ENCODE measurements at places on chromosomes 5 and 9.

DNA sequence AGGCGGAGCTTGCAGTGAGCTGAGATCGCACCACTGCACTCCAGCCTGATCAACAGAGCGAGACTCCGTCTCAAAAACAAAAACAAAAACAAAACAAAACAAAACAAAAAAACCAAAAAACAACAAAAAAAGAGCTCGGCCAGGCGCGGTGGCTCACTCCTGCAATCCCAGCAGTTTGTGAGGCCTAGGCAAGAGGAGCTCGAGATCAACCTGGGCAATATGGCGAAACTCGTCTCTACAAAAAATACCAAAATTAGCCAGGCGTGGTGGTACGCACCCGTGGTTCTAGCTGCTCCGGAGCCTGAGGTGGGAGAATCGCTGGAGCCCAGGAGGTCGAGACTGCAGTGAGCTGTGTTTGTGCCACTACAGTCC lies 20.2 kb downstream of the TRIM7 start:
- DNase-seq, result no peak

- DNase-seq, result no peak
Measured at GRCh38 chr9:68966496-68966944, 47.4 kb downstream of the PRKACG start.

DNA sequence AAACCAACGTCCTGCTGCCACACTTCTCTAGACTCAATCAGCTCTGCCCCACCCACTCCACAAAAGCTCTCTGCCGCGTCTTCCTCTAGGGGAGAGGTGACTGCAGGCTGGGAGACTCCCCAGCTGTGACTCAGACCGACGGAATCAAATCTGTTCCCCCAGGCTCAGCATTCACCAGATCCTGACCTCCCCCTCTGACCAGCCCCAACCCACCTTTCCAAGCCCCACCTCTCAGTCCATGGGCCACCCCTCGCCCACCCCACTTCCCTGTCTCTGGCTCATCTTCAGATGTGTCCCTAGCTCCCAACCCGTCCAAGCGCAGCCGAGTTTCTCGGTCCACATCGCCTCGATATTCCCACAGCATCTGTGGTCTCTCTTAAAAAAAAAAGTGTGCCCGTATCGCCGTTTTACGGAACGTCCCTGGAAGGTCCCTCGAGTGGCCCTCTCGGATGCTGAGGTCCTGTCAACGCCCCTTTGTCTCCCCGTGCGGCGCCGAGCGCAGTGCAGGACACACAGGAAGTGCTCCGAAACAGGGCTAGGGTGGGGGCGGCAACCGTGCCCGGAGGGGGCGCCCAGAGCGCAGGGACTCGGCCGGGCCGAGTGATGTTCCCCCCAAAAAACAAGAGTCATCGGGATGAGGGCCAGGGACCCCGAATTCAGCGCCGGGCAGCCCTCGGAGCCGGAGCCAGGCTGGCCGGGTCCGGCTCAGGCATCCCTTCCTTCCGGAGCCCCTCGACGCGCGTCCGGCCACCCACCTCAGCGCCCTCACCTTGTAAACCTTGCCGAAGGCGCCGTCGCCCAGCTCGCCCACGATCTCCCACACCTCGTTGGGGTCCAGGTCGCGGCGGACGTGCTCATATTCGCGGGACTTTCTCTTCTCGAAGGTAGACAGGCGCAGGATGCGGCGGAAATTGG lies 649 bp downstream of the STK10 start:
- DNase-seq, result no peak

GRCh38 chr5:138402640-138403039 lies 36.2 kb upstream of the REEP2 start:
- DNase-seq, result no peak

GRCh38 chr9:95188459-95188858 lies 129.1 kb downstream of the FANCC start:
- DNase-seq, result no peak

- no peak for DNase-seq
Measured at GRCh38 chr9:981491-981898, 5.0 kb downstream of the DMRT3 start.

- DNase-seq, result no peak
Measured at GRCh38 chr9:21452681-21453080, 12.4 kb downstream of the IFNA1 start.

DNA sequence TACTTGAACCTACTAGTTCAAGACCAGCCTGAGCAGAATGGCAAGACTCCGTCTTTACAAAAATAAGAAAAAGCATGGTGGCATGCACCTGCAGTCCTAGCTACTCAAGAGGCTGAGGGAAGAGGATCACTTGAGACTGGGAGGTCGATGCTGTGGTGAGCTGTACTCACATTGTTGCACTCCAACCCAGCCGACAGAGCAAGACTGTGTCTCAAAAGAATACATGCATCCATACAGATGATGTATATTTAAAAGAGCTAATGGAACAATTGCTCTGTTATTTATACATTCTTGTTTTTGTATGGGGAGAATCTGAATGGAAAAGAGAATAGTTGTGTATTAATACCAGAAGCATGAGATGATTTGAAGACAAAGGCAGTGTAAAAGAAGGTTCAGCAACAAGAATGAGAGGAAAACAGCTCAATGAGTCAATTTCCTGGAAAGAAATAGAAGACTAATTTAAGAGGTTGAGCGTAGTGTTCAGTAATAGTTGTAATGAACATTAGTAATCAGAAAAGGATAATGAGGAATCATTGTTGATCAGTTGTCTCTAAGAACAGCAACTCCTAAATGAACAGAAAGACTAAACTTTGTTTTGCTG lies 1.9 kb upstream of the LRRC70 start:
- no peak for DNase-seq

- no peak for DNase-seq
Measured at GRCh38 chr5:156395306-156395675, 68.3 kb downstream of the SGCD start.

DNA sequence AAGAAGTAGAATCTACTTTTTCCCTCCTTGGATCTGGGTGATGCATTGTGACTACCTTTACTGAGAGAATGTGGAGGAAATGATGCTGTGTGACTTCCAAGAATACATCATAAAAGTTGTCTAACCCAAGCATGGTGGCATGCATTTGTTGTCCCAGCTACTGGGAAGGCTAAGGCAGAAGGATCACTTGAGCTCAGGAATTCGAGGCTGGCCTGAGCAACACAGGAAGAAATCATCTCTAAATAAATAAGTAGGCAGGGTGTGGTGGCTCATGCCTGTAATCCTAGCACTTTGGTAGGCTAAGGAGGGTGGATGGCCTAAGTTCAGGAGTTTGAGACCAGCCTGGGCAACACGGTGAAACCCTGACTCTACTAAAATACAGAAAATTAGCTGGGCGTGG lies 143.2 kb upstream of the VLDLR start:
- no peak for DNase-seq

DNA sequence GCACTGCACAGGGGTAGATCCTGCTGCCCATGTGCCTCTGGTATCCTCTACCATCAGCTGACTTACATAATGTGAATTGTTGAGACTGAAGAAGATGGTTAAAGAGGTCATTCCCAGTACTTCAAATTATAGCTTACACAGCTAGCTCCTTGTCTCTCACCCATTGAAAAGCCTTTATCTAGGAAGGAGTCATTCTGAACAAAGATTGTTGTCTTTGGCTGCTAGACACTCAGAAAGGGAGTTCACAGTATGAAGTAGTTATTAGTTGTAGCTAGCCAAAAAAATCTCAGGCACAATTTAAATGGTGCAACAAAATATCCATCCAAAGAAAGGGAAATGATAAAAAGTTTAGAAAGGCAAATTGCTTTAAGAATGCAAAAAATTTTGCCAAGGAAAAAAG lies 102.0 kb upstream of the NREP start:
- no peak for DNase-seq

GRCh38 chr5:75550597-75550996 lies 38.9 kb downstream of the POLK start:
- no peak for DNase-seq

DNA sequence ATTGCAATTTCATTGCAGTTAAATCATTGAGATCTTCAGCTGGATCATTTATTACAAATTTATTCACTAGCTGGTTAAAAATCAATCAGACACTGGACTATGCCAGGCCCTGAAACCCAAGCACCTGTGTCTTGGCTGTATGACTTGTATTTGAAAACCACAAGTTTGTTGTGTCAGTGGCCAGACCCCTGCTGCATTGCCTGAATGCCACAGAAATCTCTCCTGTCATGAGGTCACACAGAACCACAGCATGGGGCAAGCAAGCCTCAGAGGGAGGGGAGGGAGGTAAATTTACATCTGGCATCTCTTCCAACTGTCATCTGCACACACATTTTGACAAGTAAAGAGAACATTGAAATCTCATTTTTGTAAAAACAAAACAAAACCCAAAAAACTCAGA lies 90.0 kb downstream of the ARRDC3 start:
- DNase-seq, result no peak

DNA sequence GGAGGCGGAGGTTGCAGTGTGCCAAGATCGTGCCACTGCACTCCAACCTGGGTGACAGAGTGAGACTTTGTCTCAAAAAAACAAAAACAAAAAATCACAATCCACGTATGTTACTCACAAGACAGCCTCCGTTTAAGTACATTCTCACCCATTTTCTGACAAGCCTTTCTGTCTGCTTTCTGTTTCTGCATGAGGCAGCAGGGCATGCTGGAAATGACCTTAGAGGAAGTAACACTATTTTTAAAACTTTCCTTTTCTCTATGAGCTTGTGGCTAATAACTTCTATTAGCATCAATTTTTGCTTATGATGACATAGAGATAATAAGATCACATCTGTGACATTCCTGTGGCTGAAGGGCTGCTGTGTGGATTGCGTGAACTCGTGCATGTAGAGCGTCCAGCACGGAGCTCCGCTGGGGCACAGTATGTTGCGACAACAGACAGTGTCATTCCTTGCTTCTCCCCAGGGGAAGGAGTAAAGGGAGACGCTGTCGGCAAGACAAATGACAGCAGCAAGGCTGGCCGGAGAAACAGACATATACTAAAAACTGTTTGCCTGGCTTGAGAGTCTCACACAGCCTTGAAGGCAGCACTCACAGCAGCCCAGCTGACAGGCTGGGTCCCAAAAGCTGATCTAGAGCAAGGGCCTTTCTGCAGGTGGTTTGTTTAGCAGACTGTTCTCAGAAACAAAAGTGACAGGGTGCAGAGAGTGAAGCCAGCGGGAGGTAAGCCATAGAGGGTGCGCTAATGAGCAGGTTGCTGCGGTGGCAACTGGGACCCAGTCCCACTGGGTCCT lies 1.6 kb downstream of the BTNL3 start:
- DNase-seq, result no peak

GRCh38 chr5:4113426-4113825 lies 517.8 kb downstream of the IRX1 start:
- DNase-seq, result no peak

- no peak for DNase-seq
Measured at GRCh38 chr9:137960496-137960895, 82.9 kb downstream of the CACNA1B start.

DNA sequence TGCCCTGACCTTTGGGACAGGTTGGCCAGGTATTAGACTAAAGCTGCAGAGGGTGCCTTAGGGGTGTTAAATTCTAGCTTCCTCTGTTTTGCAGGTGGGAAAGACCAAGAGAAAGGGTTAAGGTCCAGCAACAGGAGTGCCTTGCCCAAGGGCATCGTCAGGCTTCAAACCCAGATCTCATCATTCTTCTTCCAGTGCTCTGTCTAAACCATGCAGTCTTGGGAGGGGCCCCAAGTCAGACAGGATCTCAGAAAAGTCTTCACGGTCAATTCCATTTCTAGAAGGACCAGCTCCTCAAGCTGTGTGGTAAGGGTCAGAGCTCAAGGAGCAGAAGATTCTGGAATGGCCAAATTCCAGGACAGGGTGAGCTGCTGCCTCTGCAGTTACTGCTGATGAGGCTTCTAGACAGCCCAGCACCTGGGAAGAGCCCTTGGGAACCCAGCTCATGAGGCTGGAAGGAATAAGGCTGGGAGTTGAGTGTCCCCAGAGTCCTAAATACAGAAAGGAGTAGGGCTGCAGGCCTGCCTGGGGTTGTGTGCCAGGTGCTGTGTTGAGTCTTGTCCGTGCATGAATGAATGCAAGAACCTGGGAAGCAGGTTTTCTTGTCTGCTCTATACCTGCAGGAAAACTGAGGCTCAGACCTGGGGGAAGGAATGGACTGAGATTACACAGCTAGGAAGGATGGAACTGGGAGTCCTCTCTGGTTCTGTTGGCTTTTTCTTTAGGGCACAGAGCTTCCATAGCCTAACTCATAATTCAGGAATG lies 69.3 kb downstream of the WWC1 start:
- no peak for DNase-seq

DNA sequence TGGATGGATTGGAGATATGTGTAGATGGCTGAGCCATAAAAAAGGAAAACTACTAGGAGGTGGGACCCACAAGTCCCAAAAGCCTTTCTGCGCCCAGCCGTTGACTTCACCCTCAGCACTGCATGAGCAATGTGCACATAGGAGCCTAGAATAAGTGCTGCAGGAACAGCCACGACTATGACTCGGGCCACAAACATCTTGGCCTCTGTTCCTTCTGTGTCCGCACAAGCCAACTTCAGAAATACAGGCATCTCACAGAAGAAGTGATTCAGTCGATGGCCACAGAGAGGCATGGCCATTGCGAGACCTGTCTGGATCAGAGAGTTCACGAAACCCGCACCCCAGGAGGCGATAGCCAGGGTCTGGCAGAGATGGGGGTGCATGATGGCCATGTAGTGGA lies 587 bp downstream of the OR2Y1 start:
- no peak for DNase-seq

DNA sequence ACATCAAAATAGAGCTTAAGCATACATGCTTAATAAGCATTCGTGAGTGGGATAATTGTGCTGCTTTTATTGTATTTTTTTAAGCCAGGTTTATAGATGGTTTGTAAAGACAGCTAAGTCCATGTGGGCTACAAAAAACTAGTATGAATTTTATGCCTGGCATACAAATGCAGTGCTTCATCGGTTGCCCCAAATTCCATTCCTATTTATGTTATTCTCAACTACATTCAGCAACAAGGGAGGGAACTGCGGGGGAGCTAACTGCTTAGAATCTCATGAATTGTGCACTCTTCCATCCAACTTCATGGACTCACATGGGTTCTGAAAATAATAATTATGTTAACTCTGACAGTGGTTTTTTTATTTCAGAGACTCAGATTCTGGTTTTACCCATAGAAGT lies 199.2 kb downstream of the FAM170A start:
- no peak for DNase-seq

DNA sequence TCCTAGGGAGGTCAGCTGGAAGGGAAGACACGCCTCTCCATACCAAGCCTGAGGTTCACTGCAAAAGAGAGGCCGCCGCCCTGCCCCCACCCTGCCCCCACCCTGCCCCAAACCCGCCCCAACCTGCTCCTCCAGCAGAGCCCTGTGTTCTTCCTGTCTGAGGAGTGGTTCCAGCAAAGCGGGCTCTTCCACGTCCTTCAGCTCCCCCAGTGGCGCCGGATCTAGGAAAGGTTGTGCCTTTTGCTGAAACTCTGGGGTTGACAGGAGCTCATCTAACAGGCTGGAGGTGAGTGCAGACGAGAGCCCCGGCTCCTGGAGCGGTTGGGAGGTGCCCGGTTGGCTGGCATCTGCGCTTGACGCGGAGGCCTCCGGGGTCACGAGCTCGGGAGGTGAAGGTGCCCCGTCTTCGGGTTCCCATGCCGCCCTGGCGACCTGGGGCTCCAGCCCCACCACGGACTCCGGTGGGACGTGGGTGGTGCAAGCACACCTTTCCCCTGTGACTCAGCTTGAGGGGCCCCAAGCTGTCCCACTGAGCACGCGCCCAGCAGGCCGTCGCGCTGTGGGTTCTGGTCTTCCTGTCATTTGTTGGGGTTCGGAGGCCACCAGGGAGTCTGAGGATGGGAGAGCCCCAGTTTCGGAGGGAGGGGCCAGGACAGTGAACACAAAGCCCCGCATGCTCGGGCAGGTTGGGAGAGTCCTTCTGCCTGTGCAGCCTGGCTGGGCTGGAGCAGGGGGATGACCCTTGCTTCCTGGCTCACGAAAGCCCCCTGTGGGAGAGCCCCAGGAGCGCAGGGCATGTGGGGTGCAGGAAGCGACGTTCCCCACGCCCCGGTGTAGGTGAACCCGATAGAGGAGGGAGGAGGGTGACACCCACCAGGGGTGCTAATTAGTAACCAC lies 1467.1 kb downstream of the FOXD4L5 start:
- DNase-seq, result no peak

All from NCI-H510A (cell line).